Mucosa of gallbladder (tissue), 1 donor: ENCODE measurements at places on chromosomes 6 and 20. TPM values are rescaled to one million over a fixed set of nuclear protein-coding genes. Genes with fewer than 3 reads are reported as not detected.

The RWDD2A gene
- 5.9 TPM for total RNA-seq

The NOL4L gene
- total RNA-seq: 53.0 TPM

The TMEM244 gene
- not detected for total RNA-seq

The IL17A gene
- not detected for total RNA-seq

The FNDC1 gene
- 2.3 TPM for total RNA-seq

DNA sequence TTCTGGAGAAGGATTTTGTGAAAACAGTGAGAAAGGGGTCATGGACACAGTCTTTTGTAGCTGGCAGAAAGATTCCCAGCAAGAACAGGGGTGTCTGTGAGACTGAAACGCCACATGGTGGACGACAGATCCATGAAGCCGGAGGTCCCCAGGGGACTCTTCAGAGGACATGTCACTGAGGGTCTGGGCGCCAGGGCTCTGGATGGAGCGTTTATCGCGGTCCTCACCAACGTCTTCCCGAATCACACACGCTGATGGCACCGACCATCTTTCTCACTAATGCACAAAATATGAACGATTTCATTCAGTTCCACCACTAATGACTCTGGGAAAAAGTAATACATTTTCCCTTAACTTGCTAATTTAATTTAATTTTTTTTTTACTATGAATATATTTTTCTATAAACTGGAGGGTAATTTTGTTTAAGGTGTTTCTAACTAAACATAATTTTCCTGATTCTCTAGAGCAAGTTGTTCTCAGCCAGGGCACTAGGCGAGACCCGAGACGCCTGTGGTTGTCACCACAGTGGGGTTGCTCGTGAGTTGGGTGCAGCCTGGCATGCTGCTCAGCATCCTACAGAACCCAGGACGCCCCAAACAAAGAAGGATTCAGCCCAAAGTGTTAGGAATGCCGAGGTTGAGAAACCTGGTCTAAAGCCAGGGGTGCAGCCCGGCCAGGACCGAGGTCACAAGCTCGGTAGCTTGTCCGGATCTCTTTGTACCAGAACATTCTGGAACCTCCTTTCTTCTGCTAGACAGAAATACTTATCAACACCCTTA lies 306.2 kb downstream of the TAF4 start:
- no peak for DNase-seq

- DNase-seq: no peak
Measured at GRCh38 chr6:105681061-105681460, 278.2 kb upstream of the PREP start.

DNA sequence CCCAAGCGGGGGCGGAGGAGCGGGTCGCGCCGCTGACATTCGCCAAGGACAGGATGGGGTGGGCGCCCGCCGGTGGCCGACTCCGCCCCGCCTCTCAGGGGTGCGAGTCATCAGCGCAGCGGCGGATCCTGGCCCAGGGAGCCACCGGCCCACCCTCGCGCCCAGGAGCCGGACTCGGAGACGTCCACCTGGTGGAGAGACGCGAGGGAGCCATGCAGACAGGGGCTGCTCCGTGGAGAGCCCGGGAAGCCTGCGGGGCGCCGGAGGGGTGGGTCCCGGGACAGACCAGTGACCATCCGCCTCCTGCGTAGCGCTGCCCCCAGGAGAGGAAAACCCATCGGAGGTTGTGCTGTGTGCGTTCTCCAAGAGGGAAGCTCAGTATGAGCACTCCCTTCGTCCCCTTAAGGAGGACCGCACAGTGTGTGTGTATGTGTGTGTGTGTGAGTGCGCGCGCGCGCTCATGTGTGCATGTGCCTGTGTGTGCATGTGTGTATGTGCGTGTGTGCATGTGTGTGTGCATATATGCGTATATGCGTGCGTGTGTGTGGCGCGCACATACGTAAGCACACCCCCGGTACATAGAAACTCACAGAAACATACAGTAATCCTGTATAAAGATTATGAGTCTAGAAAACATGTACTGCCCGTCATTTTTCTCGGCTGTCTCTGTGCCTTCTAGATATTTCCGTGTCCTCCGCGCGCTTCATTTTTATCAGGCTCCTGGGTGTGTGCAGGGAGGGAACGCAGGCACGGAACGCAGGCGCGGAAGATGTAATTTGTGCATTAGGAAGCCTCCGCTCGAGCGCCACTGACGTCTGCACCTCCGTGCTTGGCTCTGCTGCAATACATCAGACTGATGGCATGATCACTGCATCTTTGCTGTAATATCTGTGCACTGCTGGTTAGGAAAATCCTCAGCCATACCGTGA lies 158.9 kb downstream of the TBXT start:
- DNase-seq: peak; percentile 59

- no peak for DNase-seq
Measured at GRCh38 chr20:44894959-44895358, 9.5 kb downstream of the YWHAB start.

- DNase-seq: no peak
Measured at GRCh38 chr20:63163596-63164483, 52.1 kb downstream of the YTHDF1 start.

- no peak for DNase-seq
Measured at GRCh38 chr6:56096541-56096940, 150.8 kb downstream of the COL21A1 start.

- peak; percentile 47 for DNase-seq
Measured at GRCh38 chr6:125791151-125791819, 525 bp downstream of the NCOA7 start.
